WERI-Rb-1 (cell line): ENCODE measurements at places on chromosomes 16 and 17.

DNA sequence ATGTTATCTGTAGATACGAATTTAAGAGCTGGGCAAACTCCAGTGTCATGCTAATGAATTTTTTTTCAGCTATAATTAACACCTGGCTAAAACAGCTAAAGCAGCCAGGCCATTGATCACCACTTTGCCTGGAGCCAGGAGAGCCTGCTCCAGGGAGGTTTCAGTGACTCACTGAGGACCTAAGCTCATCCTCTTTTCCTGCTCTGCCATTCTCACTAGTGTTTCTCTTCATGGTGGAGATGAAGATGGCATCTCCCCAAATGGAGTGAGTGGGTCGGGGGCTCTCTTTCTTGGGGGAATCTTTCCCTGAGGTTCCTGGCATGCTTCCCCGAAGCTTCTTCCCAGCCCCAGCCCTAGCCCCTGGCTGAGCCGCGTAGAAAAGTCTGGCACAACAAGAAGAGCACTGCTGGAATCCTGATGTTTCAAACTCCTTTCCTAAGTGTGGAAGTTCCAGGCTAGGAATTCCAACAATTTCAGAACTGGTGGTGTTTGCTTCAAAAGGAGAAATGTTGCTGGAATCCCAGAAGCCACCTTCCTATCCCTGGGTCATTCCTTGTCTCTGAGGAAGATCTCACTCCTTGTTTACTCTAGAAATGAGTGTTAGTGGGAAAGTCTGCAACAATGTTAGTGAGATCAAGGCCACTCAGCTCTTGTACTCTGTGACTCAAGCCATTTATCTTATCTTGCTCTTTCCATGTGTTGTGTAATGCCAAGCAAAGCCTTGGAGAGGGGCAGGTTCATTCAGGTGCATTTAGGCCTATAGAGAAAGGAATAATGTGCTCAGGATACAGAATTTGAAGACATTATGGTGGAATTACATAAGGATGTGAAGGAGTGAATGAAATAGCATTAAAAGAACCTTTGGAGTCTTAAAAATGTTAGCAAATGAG, 26.0 kb upstream of the B4GALNT2 start:
- no peak for DNase-seq

GRCh38 chr16:4053301-4053845, 62.9 kb downstream of the ADCY9 start:
- no peak for DNase-seq

DNA sequence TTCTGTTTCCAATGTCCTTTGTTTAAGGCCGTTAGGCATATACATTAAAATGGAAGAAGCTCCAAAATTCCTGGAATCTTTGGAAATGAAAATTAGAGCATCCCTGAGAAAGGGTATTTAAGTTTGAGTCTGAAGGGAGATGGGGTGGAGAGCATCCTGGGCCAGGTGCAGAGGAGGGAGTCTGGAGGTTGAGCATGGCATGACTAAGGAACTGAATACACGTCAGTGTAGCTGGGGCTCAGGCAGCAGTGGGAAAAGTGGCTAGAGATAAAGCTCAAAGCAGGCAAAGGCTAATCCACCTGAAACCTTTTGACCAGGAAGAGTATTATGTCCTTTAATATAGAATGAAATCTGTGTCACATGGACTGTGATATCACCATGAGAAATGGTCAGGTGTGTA, 669.0 kb upstream of the RBFOX1 start:
- no peak for DNase-seq

- peak; percentile 95 for DNase-seq
These were observed 29.7 kb upstream of the MRPS23 start for GRCh38 chr17:57879437-57880085.

- DNase-seq: peak; percentile 96
These were observed at the start of gene YBX2 for GRCh38 chr17:7294614-7295153. Gene YBX2 (minus strand): TSS chr17:7294639. CDS start chr17:7294500, 139 bp downstream.

DNA sequence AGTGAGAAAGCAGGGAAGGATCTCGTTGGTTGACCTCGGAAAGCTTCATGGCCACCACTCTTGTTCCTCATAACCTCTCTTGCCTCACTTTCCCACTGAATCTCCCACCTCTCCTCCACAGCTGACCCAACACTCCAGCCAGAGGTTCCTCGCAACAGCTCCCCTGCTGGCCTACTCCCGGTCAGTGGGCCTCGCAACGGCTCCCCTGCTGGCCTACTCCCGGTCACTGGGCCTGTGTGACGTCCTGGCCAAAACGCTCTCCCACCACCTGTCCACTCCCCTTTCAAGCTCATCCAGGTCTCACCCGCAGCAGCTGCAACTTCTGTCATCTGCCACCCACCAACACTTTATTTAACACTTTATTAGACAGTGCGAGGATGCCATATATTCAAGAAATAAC, 149.1 kb downstream of the VPS53 start:
- peak; percentile 20 for DNase-seq

GRCh38 chr16:77970371-77970770, 52.0 kb upstream of the CLEC3A start:
- no peak for DNase-seq

- DNase-seq: no peak
These were observed 314.3 kb downstream of the RBFOX1 start for GRCh38 chr16:7646821-7647500.

- no peak for DNase-seq
These were observed 15.7 kb downstream of the CRLF3 start for GRCh38 chr17:30808785-30809286.

GRCh38 chr16:71499775-71500364, 10.7 kb upstream of the ZNF19 start:
- peak; percentile 47 for DNase-seq

DNA sequence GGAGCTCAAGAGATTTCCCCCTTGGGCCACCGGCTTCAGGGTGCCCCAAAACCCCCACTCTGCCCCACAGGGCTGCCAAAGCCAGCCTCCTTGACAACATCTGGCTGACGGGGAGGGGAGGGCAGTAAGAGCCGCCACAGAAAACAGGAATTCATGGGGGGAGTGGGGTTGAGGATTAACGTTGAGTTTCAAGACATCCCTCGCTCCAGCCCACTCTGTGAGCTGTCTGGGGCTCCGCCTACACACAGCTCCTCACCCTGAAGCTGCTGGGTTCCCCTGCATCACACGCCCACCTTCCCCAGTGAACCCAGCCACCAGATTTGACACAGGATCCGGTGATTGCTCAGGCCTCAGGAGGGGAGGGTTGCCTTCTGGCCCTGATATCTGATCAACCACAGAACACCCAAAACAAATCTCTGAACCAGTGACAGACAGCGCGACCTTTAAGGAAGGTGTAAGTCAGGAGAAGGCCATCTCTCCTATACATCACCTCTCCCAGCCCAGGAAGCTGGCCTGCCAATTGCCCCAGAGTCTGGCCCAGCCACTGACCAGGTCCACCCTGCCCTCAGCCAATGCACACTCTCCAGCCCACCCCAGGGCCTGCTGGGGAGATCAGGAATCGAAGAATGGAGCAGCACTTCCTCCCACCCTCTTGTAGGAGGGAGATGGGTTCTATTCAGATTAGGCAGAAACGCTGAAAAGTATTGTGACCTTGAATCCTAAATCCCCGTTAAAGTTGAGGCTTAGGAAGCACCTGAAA, 132.1 kb downstream of the CLEC16A start:
- peak; percentile 14 for DNase-seq

DNA sequence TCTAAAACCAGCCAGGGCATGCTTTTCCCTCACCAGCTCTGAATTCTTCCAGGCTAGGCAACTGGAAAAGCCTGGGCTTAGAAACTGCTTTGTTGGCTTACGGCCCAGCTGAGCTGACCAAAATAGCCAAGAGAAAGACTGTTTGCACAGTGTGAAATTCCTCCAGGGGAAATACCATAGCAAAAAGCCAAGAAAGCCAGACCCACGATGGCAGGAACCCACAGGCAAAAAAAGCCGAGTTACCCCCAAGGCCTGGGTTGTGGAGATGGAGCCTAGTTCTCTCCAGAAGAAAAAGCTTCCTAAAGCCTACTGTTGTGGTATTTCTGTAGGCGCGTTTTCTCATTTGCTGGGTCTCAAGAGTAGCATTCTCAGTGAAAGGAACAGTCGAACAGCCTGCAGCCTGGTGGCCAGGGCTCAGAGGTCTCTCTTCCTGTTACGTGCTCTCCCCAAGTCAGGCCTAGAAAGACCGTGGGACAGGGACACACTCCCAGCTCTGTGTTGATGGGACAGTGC, 9.2 kb downstream of the SP2 start:
- DNase-seq: no peak

GRCh38 chr16:57299009-57299718, 14.7 kb upstream of the PLLP start:
- peak; percentile 58 for DNase-seq

GRCh38 chr17:18122990-18123753, 14.6 kb downstream of the MYO15A start:
- no peak for DNase-seq

DNA sequence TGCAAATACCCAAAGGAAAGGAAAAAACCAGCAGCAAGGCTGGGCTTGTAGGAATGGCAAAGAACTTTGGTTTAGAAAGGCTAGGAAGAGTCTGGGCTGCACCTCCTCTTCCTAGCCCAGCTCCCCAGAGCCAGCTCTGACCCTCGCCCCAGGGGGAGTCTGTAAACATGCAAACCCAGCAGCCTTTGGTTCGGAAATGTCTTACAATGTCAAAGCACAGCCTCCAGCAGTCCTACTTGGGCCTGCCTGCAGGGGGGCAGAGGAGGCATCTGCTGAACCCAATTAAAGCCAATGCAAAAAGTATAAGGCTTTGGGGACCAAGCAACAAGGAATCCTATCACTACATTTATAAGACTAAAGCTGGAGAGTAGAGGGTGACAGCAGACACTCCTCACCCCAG, 5.0 kb upstream of the FTSJ3 start:
- no peak for DNase-seq

- no peak for DNase-seq
These were observed 39.0 kb downstream of the ABCC1 start for GRCh38 chr16:15988268-15989013.

DNA sequence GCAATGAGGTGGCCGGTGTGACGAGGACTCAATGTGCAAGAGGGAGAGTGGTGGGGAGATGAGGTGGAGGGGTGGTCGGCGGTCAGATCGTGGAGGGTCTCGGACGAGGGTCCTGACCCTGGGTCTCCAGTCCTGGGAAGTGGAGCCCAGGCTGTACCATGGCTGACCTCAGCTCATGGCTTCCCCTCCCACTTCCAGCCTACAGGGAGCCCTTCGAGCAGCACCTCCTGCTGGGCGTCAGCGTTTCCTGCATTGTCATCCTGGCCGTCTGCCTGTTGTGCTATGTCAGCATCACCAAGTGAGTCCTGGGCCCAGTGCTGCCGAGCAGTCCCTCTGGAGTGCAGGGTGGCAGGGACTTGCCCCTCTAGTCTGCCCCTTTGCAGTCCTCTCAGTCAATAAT, 41.8 kb downstream of the IL4R start:
- DNase-seq: peak; percentile 57

- DNase-seq: no peak
These were observed 26.9 kb downstream of the ATAD5 start for GRCh38 chr17:30858556-30859250.

DNA sequence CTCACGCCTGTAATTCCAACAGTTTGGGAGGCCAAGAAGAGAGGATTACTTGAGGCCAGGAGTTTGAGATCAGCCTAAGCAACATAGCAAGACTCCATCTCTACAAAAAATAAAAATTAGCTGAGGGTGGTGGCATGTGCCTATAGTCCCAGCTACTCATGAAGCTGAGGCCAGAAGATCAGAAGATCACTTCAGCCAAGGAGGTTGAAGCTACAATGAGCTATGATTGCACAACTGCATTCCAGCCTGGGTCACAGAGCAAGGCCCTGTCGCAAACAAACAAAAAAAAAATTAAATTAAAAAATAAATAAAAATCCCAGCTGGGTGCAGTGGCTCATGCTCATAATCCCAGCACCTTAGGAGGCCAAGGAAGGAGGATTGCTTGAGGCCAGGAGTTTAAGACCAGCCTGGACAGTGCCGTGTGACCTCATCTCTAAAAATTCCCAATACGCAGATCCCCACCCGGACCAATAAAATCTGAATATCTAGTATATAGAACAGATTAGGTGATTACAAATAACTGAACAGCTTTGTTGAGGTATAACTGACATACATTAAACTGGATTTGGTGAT, 18.2 kb upstream of the ATF7IP2 start:
- no peak for DNase-seq

GRCh38 chr16:86222965-86223551, 287.3 kb upstream of the FOXF1 start:
- no peak for DNase-seq

- no peak for DNase-seq
These were observed 4.9 kb downstream of the CDK10 start for GRCh38 chr16:89691231-89691985.

GRCh38 chr16:534135-534534, 6.6 kb downstream of the CAPN15 start:
- DNase-seq: no peak

GRCh38 chr16:27179500-27180072, 23.7 kb upstream of the KDM8 start:
- DNase-seq: peak; percentile 83

DNA sequence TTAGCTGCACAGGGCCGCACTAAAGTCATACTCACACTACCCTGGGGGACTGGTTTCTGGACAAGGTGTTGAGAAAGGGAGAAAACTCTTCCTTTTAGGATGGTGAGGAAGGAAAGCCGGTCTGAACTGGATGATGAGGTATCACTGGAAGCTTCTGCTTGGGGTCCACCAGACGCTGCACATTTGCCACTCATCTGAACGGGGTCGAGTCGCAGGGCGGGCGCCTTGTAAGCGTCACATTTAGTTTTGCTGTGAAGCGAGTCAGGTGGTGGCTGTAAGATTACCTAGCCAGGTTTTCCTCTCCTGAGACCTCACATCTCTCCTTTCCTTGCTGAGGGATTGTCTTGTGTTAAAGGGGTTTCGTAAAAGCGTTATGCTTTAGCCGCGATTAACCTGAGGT, 2.3 kb downstream of the JPT2 start:
- no peak for DNase-seq

- no peak for DNase-seq
These were observed 268.1 kb upstream of the TBX2 start for GRCh38 chr17:61131585-61131984.

GRCh38 chr17:40718930-40719329, 15.4 kb upstream of the KRT24 start:
- no peak for DNase-seq

DNA sequence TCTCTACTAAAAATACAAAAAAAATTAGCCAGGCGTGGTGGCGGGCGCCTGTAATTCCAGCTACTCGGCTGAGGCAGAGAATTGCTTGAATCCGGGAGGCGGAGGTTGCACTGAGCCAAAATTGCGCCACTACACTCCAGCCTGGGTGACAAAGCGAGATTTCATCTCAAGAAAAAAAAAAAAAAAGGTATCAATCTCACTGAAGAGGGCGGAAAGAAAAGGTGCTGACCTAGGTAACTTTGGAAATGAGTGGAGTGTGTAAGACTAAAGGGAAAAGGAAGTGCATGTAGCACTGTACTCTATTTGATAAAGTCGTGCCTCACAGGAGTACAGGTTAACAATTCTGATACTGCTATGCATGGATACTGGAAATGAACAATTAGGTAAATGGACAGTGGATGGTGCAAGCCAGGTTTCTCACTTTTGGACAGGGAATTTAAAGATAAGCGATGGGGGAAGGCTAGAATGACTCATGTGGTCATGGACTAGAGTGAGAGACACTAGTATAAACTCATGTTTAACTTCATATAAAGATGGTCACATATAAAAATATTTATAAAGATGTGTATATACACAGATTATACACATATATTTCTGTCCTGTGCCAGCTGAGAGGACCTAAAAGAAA, 142.9 kb downstream of the CDK5R1 start:
- no peak for DNase-seq

GRCh38 chr16:55526441-55526840, 17.6 kb downstream of the LPCAT2 start:
- DNase-seq: no peak

GRCh38 chr16:63092736-63093135, 1056.5 kb upstream of the CDH8 start:
- DNase-seq: no peak
